ENCODE measurements at places on chromosomes 7 and 10. TPM values are rescaled to one million over a fixed set of nuclear protein-coding genes. Genes with fewer than 3 reads are reported as not detected.

KIN gene
- 12.6 TPM for polyA plus RNA-seq

DNA sequence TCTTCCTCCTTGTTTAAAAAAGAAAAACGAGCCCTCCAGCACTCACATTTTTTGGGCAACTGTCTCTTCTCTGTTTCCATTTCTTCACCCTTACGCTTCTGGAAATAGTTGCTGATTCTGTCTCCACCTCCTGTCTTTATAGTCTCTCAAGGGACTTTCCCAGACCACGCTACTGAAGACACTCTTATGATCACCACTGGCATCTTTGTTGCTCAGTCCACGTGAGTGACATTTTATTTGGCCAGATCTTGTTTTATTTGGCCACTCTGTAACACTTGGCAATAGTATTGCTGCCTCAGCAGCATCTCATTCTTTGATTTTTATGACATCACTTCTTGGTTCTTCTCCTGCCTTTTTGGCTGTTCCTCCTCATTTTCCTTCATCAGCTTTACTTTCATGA, 21.6 kb upstream of the NME8 start:
- H3K27ac ChIP-seq = no peak overlapping the region
- no peaks in the 10 kb centered on the region for H3K27me3 ChIP-seq
- no peaks in the 10 kb centered on the region for H3K4me1 ChIP-seq
- no peaks in the 10 kb centered on the region for H3K36me3 ChIP-seq
- no peak for DNase-seq

GRCh38 chr10:132654121-132654571, 116.6 kb downstream of the INPP5A start:
- no peak overlapping the region for H3K27ac ChIP-seq
- H3K4me3 ChIP-seq = no peak overlapping the region
- H3K27me3 ChIP-seq = no peaks in the 10 kb centered on the region
- H3K4me1 ChIP-seq = no peaks in the 10 kb centered on the region

- H3K27ac ChIP-seq = no peak overlapping the region
- no peaks in the 10 kb centered on the region for H3K4me1 ChIP-seq
- H3K27me3 ChIP-seq = no peaks in the 10 kb centered on the region
These were observed 417.1 kb downstream of the TCERG1L start for GRCh38 chr10:130894471-130894870.

DNA sequence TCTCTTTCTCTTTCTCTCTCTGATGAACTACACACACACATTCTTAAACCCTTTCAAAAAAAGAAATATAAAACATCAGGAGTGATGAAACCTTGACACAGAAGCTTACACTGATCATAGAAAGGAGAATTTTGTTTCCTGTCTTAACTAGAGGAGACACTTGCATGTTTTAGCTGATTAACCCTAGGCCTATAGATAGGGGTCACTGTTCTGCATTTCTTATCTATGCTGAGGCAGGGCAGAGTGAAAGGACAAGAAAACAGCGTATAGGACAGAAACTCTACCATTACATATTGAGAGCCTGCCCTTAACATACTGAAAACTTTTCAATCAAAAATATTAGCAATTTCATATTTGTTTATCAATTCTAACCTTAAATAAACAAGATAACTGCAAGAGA, 680.6 kb upstream of the MBL2 start:
- no peak overlapping the region for H3K4me3 ChIP-seq
- no peak for DNase-seq
- no peaks in the 10 kb centered on the region for H3K4me1 ChIP-seq
- no peaks in the 10 kb centered on the region for H3K27me3 ChIP-seq

LIPJ gene
- polyA plus RNA-seq = not detected

GRCh38 chr10:125990974-125991373, 94.6 kb downstream of the FANK1 start:
- no peak overlapping the region for H3K4me3 ChIP-seq
- no peaks in the 10 kb centered on the region for H3K36me3 ChIP-seq
- H3K27me3 ChIP-seq = no peaks in the 10 kb centered on the region
- DNase-seq = no peak
- H3K4me1 ChIP-seq = no peaks in the 10 kb centered on the region

DNA sequence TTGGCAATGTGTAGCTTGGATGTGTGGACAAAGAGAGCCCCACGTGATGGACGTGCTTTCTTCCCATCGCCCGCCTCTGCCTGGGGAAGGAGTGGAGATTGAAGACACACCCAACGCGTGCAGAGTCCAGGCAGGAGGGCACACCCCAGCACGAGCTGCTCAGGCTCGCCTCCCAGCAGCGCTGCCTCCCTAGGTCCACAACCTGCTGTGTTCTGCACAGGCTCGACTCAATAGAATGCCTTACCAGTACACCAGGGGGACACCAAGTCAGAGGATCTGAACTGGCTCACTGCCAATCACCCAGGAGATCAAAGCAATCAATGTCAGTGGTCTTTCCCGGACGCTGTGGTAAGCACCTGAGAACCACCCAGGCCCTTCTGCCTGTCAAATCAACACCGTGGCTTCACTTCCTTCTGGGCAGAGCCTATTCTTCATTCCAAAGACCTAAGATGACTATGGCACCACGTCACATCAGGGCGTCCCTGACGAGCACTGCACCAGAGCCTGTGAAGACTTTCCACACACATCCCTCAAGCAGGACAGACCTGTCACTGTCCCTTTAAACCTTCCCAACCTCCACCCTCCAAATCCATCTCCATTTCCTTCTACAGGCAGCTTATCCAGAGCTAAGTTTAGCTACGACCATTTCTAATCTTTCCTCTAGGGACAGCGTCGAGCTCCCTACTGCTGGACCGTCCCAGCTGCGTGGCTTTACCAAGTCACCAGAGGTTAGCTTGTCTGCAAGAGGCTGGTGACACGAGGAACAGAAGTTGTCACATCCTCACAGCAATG, 72.3 kb downstream of the AMZ1 start:
- no peaks in the 10 kb centered on the region for H3K27me3 ChIP-seq
- peak; percentile 79 for DNase-seq

VAX1 gene
- polyA plus RNA-seq = not detected

DNA sequence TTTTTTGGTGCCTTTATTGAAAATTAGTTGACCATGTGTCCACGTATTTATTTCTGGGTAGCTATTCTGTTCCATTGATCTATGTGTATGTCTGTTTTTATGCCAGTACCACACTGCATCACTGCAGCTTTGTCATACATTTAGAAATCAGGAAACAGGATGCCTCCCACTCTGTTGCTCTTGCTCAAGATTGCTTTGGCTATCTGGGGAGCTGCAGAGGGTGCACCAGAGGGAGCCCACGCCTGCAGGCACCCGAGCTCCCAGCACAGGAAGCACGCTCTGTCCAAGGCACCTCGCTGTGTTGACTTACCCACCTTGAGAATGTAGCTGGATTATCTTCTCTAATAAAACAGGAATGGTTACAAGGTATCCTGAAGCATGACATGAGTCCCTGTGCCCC, 301.7 kb downstream of the TCERG1L start:
- no peak overlapping the region for H3K27ac ChIP-seq
- H3K36me3 ChIP-seq = no peaks in the 10 kb centered on the region

EN2 gene
- polyA plus RNA-seq = not detected

FFAR4 gene
- polyA plus RNA-seq = 5.5 TPM

GRCh38 chr10:18505456-18506118, 145.8 kb downstream of the NSUN6 start:
- no peaks in the 10 kb centered on the region for H3K27me3 ChIP-seq
- no peaks in the 10 kb centered on the region for H3K4me1 ChIP-seq
- no peak overlapping the region for H3K4me3 ChIP-seq
- no peak for DNase-seq

CHAT gene
- polyA plus RNA-seq = not detected

GPR37 gene
- polyA plus RNA-seq = 0.69 TPM

- DNase-seq = no peak
- no peak overlapping the region for H3K27ac ChIP-seq
- H3K4me1 ChIP-seq = peaks cover 12% of the 10 kb centered on the region
- no peak overlapping the region for H3K4me3 ChIP-seq
- H3K36me3 ChIP-seq = no peaks in the 10 kb centered on the region
These were observed 53.0 kb downstream of the STEAP1B start for GRCh38 chr7:22447008-22447407.

H2BK1 gene
- not detected for polyA plus RNA-seq

PPP1R3A gene
- not detected for polyA plus RNA-seq

DNA sequence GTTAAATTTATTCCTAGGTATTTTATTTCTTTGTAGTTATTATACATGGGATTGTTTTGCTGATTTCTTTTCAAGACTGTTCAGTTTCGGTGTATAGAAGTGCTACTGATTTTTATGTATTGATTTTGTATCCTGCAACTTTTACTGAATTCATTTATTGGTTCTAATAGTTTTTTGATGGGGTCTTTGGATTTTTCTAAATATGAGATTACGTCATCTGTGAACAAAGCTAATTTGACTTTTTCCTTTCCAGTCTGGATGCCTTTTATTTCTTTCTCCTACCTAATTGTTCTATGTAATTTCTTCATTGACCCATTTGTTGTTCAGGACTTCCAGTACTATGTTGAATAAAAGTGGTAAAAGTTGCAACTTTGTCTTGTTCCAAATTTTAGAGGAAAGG, 5.8 kb upstream of the AOAH start:
- DNase-seq = no peak
- H3K27me3 ChIP-seq = no peaks in the 10 kb centered on the region
- H3K4me1 ChIP-seq = no peaks in the 10 kb centered on the region
- H3K27ac ChIP-seq = no peak overlapping the region

- peaks cover 15% of the 10 kb centered on the region for H3K27me3 ChIP-seq
- H3K27ac ChIP-seq = no peak overlapping the region
- DNase-seq = no peak
- no peaks in the 10 kb centered on the region for H3K36me3 ChIP-seq
- H3K4me3 ChIP-seq = peak overlapping the region; percentile 4
- peaks cover 20% of the 10 kb centered on the region for H3K4me1 ChIP-seq
These were observed 1.4 kb downstream of the WNT16 start for GRCh38 chr7:121330053-121330833.

- H3K4me1 ChIP-seq = peaks cover 57% of the 10 kb centered on the region
- H3K27me3 ChIP-seq = no peaks in the 10 kb centered on the region
- DNase-seq = no peak
- peak overlapping the region; percentile 4 for H3K27ac ChIP-seq
These were observed 208.4 kb downstream of the DIP2C start for GRCh38 chr10:480928-481552.

- H3K27me3 ChIP-seq = no peaks in the 10 kb centered on the region
- DNase-seq = peak; percentile 93
- H3K4me3 ChIP-seq = peak within 1 kb of the TSS; percentile 67
- peak within 1 kb of the TSS; percentile 95 for H3K27ac ChIP-seq
These were observed at the start of gene HOXA3 for GRCh38 chr7:27151931-27152815. HOXA3 (minus strand) TSS chr7:27152583; CDS start chr7:27110640, 41,943 bp downstream.

GRCh38 chr10:98921316-98921715, 314.3 kb downstream of the HPSE2 start:
- H3K27ac ChIP-seq = no peak overlapping the region
- no peaks in the 10 kb centered on the region for H3K36me3 ChIP-seq
- no peak for DNase-seq
- H3K4me1 ChIP-seq = peaks cover 4% of the 10 kb centered on the region
- no peaks in the 10 kb centered on the region for H3K27me3 ChIP-seq

DNA sequence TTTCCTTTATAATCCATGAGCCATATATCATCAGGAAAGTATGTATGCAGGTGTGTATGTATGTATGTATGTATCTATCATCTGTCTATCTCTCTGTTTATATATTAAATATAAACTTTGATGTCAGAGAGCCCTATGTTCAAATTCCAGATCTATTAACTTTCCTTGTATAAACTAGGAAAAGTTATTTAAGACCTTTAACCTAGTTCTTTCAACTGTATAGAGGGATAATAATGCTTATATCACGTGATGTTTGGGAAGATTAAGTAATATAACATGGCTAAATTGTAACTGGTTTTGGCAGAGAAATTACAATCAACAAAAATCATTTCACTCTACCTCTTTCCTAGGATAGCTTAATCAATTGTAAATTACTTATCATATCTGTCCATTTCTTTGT, 628.3 kb upstream of the IGFBP3 start:
- peaks cover 7% of the 10 kb centered on the region for H3K4me1 ChIP-seq
- no peaks in the 10 kb centered on the region for H3K27me3 ChIP-seq
- no peak overlapping the region for H3K4me3 ChIP-seq
- H3K36me3 ChIP-seq = no peaks in the 10 kb centered on the region

DNA sequence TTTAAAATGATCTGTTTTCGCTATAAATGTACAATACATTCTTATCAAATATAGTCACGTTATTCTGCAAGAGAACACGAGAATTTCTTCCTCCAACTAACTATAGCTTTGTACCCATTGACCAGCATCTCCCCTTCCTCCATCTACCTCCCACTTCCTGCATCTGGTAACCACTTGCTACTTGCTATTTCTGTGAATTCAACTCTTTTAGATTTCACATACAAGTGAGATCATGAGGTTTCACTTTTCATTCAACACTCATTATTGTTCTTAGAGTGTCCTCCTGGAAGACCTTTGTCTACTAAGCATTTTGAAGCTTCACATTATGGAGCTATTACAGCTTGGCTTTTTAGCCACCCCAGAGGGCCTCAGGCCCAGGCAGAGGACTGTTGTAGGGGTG, 741.3 kb upstream of the FZD8 start:
- DNase-seq = no peak
- no peak overlapping the region for H3K27ac ChIP-seq
- no peaks in the 10 kb centered on the region for H3K27me3 ChIP-seq
- peaks cover 12% of the 10 kb centered on the region for H3K4me1 ChIP-seq
- no peak overlapping the region for H3K4me3 ChIP-seq

- no peak overlapping the region for H3K4me3 ChIP-seq
- no peak overlapping the region for H3K27ac ChIP-seq
- no peak for DNase-seq
These were observed 5.7 kb upstream of the ZC3HAV1L start for GRCh38 chr7:139041378-139042085.

GRCh38 chr10:44039599-44039998, 345.3 kb downstream of the CXCL12 start:
- DNase-seq = no peak
- no peak overlapping the region for H3K4me3 ChIP-seq
- H3K27me3 ChIP-seq = no peaks in the 10 kb centered on the region
- no peaks in the 10 kb centered on the region for H3K36me3 ChIP-seq
- H3K4me1 ChIP-seq = no peaks in the 10 kb centered on the region
- H3K27ac ChIP-seq = no peak overlapping the region

DNA sequence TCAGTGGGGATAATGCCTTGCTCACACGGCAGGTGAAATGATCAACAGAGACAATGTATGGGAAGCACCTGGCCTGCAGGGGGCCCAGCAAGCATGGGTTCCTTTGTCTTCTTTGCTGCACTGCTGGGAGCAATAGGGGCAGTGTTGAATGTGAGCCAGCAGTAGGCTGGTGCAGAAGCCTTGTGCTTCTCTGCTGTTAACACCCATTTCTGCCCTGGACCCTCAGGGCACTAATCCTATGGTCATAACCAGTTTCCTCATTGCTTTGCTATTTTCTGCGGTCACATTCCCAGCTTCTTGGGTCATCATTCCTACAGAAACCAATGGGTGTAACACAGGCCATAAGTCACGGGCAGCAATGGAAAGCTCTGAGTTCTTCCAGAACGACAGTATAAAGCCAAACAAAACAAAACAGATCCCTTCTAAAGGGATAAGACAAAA, 10.9 kb upstream of the LGI1 start:
- peak overlapping the region; percentile 78 for H3K27ac ChIP-seq
- peaks cover 18% of the 10 kb centered on the region for H3K4me1 ChIP-seq
- DNase-seq = no peak
- no peaks in the 10 kb centered on the region for H3K36me3 ChIP-seq

Data from sigmoid colon (tissue), 7 donors.